ENCODE measurements at places on chromosomes 7 and 10.

GRCh38 chr7:134004829-134005505 is 122.2 kb upstream of the LRGUK start:
- no peak for DNase-seq

DNA sequence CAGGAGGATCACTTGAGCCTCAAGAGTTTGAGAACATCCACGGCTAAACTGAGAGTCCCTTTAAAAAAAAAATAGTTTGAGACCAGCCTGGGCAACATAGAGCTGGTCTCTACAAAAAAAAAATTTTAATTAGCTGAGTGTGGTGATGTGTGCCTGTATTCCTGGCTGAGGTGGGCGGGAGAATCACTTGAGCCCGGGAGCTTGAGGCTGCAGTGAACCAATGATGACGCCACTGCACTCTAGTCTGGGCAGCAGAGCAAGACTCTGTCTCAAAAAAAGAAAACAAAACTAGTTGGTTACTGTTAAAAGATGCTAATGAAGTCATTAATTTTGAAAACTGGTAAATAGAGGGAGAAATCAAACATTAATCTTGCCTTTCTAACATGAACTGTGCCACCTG is 76.4 kb downstream of the MMRN2 start:
- no peak for DNase-seq

- DNase-seq = no peak
Observed at GRCh38 chr10:1873661-1874315, 136.5 kb upstream of the ADARB2 start.

DNA sequence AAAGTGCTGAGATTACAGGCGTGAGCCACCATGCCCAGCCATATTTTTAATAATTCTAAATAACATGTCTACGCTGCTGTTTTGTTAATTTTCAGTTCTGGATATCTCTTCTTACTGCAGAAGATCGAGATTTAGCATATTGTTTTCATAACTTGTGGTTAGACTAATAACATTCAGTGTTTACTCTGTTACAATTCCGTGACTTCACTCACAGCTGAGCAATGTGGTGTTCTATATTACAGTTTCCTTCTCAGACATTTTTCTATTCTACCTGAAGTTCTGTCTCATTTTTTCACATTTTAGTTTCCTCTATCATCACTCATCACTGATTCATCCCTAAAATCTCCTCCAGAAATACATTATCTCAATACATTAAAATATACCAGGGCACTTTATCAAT is 10.9 kb downstream of the RNF32 start:
- no peak for DNase-seq

DNA sequence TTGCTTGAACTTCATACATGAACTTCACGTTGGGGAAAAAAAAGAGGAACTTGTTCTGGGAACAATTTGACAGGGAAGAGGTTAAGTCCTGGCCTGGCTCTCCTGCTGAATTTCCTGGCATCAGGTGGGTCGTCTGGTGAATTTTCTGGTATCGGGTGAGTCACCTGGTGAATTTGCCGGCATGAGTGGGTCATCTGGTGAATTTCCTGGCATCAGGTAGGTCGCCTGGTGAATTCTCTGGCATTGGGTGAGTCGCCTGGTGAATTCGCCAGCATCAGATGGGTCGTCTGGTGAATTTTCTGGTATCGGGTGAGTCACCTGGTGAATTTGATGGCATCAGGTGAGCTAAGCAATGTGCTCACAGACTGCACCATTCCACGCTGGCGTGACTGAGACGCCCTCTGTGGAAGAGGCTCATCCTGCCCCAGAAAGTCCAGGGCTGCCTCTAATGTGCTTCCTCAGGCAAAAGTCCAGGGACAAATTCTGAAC is 255.4 kb downstream of the TCERG1L start:
- DNase-seq = no peak

- no peak for DNase-seq
Observed at GRCh38 chr7:34309116-34309515, 348.9 kb upstream of the NPSR1 start.
